ENCODE measurements at places on chromosomes 3 and 15.

DNA sequence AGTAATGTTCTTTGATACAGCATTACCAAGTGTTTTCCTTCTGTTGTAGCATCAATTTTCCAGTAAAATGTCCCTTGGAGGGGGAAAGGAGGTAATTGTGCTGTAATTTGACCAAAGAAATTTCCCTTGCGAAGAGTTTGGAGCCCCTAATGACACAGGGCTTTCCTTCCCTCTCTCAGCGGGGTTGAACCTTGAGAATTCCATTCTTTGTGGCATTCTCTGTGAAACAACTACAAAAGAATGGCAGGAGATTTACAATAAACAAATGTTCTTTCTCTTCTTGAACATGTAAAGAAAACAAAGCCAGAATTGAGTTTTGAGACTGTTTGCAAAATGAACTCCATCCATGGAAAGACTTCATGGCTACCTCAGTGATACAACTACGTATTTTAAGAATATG, 53.4 kb downstream of the SIDT1 start:
- no peak for DNase-seq

DNA sequence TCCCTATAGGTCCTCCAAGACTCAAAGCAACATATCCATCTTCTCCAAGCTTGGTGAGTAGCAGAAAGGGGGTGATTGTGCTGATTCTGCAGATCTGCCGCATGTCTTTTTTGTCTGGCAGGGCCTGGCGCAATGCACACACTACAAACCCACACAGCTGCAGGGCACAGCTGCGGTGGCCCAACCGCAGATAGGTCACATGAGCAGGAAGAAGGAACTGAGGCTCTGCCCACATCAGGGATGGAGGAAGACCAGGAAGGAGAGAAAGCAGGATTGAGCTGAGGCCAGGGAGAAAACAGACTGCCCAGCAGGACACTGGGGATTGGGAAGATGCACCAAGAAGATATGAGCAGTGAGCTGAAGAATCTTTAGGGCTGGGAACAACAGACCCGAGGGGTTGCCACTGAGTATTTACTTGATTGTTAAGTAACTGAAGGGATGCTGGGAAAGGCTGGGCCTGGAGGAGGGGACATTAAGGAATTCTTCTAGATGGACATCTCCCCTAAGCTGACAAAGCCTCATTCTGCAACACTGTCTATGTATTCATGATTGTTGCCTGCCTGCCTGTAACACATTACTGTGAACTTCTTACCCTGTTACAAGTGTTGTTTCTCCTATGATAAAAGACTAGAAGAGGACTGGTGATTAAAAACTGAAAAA, 126.7 kb downstream of the MYLK start:
- DNase-seq = no peak

DNA sequence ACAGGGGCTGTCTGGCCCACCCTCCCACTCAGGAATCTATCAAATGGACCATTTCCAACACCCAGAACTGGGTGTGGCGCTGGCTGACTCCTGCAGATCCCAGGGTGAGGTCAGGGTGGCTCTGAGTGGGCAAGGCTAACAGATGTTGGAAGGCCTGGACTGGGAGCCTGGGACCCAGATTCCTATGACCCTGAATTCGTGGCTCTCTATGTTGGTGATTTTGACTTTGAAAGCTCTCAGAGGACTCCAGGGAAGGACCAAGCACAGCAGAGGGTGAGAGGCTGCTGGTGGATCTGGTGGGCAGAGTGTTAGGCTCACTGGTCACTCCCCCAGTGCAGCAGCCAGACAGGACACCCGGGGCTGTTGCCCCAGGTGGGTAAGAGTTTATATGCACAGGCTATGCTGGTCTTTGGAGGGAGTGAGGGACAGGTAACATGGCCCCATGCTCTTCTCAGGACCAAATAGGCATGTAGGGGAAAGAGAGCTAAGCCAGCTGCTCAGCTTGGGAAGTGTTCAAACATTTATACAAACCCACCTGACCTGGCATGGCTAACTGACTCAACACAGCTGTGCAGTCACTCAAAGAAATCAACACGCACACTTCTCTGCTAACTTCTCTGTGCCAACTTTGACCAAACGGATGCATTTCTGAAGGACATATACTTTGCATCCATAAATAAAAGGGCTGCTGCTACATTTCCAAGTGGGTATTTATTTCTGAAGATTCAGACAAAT, 62.6 kb upstream of the RAB6B start:
- DNase-seq = no peak

DNA sequence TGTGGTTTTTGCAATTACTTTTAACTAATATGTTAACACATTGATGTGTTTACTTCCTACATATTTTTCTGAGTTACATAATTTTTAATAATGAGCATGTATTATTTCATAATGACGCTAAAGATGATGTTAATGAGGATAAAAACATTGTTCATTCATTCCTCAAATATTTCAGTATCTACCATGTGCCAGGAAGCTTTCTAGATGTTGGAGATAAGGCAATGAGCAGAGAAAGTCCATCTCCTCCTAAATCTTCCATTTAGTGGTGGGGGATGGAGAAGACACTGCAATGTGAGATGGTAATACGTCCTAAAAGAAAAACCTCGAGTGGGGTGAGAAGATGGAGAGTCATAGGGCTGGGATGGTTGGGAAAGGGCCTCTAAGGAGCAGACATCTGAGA, 132.7 kb downstream of the MYLK start:
- DNase-seq = no peak

DNA sequence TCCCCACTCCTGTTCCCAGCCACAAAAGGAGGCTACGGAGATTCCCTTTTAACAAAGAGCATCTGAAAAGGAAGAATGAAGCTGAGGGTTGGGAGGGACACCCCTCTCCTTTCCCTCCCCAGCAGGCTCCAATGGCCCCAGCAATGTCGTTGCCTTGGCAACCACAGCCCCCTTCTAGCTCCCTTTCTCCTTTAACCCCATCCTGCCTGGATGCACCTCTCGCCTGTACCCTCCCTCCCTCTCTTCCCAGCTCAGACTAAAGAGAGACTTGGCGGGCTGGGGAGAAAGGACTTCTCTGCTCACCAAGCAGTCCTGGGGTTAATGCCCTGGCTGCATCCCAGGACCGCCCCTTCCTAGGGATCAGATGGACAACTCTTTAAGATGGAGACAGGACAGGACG, 7.1 kb upstream of the RPL29 start:
- DNase-seq = no peak

GRCh38 chr3:62718011-62718410, 157.2 kb downstream of the CADPS start:
- no peak for DNase-seq

DNA sequence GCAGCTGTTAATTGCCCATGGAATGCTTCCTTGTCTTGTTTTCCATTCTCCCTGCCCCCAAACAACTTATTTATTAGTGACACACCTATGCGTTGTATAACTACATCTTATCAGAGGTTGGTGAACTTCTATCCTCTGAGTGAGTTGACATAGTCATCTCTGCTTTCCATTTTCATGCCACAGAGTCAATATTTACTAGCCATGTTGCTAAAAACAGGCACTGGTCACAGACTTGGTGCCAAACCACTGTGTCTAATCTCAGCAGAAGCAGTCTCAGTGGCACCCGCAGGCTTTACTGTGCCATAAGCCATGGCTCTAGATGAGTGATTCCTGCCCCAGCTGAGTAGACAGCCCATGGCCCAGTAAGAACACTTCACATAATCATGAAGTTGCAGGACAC, 26.5 kb downstream of the DAPK2 start:
- no peak for DNase-seq

GRCh38 chr3:64460141-64460730, 227.6 kb downstream of the ADAMTS9 start:
- DNase-seq = no peak
